ENCODE measurements at places on chromosomes 6 and 20.

- DNase-seq: peak; percentile 54
Measured at GRCh38 chr6:42010185-42010891, 40.0 kb upstream of the TAF8 start.

DNA sequence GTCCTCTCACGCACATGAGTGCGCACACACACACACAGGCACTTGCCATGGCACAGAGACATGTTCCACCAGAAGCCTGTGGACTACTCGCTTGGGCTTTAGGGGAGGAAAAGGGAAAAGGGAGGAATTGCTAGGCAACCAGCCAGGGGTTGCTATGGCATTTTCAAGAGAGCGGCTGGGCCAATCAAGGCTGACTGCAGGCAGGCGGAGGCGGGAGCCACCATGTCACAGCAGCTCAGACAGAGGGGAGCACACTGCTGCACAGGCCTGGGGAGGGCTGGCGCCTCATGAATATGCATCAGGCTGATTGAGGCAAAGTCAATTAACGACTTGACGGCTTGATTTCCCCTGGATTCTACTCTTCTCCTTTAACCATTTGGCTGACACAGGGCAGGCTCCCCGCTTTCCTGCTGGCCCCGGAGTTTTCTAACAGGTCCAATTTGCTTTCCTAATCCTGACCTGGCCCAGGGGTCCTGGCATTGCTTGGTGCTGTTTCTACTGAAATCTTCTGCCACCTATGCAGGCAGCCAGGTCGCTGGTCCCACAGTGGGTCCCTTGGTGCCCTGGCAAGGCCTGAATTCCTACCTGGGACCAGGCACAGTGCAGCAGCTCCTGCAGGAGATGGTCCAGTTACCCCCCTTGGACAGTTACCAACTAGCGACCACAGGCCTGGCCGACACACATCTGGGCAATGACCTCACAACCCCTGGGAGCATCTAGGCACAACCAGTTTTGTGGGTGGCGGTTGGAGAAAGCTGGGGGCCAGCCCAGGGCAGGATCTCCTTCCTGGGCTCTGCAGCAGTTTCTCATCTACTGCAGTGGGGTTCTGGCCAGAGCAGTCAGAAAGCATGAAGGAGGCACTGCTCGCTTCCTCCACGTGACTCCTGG is 52.1 kb downstream of the YTHDF1 start:
- DNase-seq: no peak

GRCh38 chr6:163309491-163310026 is 105.0 kb upstream of the QKI start:
- no peak for DNase-seq

- no peak for DNase-seq
Measured at GRCh38 chr6:37319156-37319555, 34.6 kb upstream of the RNF8 start.

GRCh38 chr6:54193560-54193959 is 82.3 kb downstream of the MLIP start:
- no peak for DNase-seq

GRCh38 chr6:56540232-56541029 is 102.3 kb downstream of the DST start:
- no peak for DNase-seq

DNA sequence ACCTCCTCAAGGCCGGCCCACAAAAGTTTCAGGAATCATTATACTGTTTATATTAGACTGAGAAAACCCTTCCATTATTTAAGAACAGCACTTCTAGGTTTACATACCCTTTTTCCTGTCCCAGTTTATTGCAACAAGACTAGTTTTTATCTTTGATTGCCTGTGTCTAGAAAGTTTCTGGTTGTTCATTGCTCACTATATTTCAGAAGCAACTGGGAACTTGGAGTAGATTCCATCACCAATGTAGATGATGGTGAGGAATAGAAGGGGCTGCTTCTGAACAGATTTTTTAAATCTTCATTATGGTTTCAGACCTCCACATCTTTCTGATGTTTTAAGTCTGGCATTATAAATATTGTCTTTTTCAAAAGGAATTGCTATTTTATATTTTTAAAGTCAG is 93.0 kb downstream of the BCAS1 start:
- DNase-seq: no peak

GRCh38 chr6:15378272-15378671 is 132.4 kb downstream of the JARID2 start:
- no peak for DNase-seq

GRCh38 chr20:38131588-38132121 is 33.4 kb downstream of the TGM2 start:
- no peak for DNase-seq

DNA sequence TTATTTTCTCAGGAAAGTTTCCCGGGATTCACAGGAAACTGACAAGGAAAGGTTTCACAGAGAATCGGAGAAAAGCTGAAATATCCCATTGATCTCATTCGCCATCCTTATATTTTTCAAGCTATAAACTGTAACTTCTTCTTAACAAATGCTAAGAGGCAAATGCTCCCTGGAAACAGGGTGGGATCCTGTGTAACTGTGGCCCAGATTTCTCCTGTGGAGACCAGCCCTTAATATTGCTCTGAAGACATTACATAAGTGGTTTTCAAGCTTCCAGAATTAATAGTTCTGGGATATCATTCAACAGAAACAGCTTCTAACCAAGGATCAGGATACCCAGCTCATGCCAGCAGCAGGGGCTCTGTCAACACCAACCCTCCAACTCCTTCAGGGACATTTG is 69.2 kb downstream of the THBS2 start:
- no peak for DNase-seq

DNA sequence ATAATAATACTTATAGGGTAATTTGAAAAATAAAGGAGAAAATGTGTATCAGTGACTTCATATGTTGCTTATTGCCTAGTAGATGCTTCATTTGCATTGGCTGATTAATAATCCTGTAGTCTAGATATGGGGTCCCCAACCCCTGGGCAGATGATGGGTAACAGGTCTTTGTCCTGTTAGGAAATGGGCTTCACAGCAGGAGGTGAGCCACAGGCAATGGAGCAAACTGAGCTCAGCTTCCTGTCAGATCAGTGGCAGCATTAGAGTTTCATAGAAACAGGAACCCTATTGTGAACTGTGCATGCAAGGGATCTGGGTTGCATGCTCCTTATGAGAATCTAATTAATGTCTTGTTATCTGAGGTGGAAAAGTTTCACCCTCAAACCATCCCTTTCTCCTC is 1049.5 kb upstream of the EPHA7 start:
- no peak for DNase-seq

GRCh38 chr6:80438772-80439171 is 332.3 kb downstream of the BCKDHB start:
- no peak for DNase-seq

DNA sequence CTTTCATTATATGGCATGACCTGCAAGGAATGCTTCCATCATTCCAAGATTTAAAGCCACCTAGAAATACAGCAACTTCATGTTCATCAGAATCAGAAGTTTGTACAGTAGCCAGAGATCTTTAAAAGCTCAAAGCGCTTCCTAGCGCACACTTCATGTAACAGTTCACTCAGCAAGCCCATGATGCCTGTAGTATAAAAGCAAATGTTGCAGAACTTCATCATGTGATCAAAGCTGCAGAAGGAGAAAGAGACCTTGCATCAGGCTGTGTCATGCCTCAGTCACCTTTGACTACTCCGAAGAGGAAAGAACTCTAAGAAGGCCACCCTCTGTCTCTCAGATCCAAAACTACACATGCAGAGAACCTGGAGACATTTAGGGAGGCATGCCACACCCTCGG is 78.5 kb downstream of the AGPAT4 start:
- no peak for DNase-seq

DNA sequence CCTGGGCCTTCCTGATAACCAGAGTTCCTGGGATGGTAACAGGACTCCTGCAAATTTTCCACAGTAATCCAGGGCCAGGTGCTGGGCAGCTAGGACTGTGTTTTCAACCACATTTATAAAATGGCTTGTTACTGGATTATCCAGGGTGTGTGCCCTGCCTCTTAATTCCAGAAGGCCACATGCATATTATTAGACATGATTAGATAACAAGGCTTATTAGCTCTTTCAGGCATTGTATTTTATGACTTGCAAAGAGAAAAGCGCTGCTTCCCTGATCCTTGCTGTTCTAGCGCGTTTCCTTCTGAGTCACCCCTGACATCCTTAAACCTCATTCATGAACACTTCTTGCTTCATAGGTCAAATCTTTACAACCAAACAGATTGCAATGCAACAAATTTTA is 208.6 kb downstream of the UST start:
- DNase-seq: no peak

DNA sequence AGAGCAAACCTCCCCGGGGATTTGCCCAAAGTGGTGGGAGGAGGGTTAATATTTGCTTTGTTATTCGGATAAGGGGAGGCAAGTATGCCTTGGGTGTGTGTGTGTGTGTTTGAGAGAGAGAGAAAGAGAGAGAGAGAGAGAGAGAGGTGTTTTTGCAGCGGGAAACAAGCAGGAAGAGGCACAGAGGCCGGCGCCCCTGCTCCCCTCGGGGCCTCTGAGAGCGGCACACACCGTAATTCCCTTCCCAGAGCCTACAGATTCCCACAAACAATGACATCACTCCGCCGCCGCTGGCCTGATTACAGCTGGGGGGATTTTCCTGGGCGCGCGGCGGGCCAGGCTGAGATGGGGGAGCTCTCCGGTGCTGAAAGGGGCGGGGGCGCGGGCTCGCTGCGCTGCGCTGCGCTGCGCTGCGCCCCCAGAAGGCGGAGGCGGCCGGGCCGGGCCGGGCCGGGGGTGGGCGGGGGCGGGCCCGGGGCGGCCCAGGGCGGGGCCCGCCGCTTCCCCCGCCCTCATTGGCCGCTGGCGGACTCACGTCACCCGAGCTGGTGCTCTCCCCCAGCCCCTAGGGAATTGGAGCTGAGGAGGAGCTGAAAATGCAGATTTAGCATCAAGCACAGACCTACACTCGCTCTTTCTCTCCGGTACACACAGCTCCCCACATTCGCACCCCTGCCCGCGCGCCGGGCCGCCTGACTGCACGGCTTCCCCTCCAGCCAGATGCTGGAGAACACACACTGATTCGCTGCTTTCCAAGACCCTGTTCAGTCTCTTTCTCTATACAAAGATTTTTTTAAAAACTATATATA is at the start of gene PCSK2:
Gene PCSK2, plus strand, starts transcription at position 631 of the 809 bp plus-strand sequence. CDS start 266 bp downstream, outside the sequence.
- DNase-seq: no peak

- DNase-seq: no peak
Measured at GRCh38 chr20:47558295-47559066, 56.8 kb downstream of the NCOA3 start.

DNA sequence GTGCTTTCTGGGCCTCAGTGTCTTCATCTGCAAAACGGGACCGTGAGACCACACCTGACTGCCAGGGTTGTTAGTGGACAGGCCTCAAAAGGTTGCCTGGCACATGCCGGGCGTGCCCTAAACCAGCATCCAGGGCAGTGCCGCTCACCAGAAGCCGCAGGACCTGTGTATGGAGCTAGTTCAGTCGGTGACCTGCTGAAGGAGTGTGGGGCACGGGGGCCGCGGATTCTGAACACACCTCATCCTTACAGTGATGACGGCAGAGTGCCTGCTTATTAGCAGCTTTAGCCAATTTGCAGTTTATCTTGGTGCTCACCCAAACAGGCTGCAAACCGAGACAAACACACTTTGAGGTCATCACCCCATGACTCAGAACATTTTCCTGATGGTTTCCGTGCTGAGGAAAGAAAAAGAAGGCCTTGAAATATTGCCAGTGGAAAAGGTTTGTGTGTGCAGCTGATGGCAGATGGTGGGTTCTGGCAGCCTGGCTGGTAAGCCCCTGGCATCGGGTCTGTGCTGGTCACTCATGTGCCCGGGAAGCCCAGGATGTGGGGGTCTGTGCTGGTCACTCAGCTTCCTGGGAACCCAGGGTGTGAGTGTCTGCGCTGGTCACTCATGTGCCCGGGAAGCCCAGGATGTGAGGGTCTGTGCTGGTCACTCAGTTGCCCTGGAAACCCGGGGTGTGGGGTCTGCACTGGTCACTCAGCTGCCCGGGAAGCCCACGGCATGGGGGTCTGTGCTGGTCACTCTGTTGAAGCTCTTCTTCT is 153.8 kb downstream of the ERMARD start:
- DNase-seq: no peak

DNA sequence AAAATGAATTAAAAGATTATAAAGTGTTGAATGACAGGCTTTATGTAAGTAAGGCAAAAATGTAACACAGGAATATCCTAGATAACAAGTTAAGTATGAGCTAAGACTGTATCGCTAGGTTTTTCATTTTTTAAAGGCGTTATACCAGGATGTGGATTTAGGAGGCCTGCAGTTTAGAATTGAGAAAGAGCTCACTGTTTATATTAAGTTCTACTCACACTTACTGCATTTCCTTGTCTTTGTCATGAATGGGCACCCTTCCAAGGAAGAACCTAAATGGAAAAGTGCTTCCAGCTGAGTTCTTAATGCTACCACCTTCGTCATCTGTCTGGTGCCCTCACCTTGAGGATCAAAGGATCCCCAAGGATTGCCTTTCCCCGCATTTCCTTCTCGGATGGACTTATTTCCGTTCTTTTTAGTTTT is 148.7 kb downstream of the SOX4 start:
- no peak for DNase-seq

DNA sequence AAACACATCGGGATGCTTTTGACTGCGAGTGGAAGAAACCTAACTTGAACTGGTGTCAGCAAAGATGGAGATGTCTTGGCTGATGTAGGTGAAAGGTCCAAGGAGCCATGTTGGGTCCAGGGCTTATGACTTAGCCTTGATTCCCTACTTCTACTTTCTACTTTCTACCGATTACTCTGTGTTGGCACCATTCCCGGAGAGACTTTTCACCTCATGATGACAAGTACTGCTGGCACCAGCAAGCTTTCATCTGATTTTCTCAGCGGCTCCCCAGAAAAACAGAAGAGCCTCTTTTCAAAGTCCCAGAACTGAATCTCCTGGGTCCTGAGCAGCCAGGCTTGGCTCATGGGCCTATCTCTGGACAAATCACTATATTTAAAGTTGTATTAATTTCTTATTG is 4.9 kb upstream of the EDN3 start:
- DNase-seq: no peak

DNA sequence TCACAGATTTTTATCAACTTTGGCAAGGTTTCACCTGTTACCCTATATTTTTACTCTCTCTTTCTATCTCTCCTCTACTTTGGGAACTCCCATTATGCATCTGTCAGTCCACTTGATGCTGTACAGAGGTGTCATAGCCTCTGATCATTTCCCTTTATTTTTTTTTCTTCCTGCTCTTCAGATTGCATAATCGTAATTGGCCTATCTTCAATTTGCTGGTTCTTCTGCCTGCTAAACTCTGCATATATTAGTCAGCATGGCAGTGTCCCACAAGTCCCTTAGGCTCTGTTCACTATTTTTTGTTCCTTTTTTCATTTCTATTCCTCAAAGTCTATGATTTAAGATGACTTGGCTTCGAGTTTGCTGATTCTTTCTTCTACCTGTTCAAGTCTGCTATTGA is 44.7 kb upstream of the MICB start:
- no peak for DNase-seq

DNA sequence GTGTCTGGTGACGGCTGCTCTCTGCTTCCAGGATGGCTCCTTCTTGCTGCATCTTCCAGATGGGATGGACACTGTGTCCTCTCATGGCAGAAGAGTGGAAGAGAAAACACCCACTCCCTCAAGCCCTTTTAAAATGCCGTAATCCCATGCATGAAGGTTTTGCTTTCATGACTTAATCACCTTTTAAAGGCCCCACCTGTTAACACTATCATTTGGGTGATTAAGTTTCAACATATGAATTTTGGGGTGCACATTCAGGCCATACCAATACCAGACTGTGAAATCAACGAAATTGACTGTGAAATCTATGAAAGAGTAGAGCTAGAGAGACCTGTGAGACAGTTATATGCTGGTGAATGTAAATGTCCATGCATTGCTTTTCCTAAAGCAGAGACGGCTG is 374.3 kb upstream of the CHD6 start:
- no peak for DNase-seq

Data from activated CD4-positive, alpha-beta T cell treated with anti-CD3 and anti-CD28 coated beads, Interleukin-2, Interleukin-6, amounts not matched to agents 100 ng/mL and 50 ng/mL, durations not matched to agents 16 hours and 8 hours (primary cell).